Activated naive CD8-positive, alpha-beta T cell treated with anti-CD3 and anti-CD28 coated beads, Interleukin-2, amount 50 U/mL, for 16 hours (primary cell): ENCODE measurements at places on chromosomes 7 and 10.

DNA sequence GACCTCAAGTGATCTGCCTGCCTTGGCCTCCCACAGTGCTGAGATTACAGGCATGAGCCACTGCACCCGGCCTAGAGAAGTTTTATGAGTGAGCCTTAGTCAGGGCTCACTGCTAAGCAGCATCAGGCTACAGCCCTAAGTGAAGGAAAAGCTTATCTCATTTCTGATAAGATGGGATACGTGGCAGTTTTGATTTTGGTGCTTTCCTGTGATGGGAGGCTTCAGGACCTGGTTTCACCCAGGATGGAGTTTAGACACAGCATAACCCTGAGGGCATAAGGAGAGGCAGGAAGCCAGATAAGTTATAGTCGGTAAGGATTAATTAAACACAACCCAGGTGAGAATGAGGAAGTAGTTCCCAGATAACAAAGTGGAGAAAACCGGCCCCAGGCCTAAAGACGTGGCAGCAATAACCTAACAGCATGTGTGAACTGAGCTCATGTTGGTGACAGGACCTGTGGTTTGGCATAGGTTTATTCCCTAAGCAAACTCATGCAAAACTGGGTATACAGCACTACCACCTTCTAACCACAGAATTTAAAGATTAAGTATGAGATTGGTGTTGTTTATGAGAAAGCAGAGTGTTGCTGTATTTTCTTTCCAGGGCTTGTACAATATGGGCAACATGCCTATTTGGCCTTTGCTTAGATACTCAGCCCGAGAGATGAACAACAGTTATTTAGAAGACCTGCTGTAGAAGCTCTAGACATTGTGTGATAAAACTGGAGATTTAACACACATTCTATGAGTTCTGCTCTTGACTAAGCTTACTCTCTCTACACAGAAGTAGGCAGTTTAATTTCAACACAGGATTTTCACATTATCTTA lies 119.4 kb downstream of the COL28A1 start:
- no peak for DNase-seq

DNA sequence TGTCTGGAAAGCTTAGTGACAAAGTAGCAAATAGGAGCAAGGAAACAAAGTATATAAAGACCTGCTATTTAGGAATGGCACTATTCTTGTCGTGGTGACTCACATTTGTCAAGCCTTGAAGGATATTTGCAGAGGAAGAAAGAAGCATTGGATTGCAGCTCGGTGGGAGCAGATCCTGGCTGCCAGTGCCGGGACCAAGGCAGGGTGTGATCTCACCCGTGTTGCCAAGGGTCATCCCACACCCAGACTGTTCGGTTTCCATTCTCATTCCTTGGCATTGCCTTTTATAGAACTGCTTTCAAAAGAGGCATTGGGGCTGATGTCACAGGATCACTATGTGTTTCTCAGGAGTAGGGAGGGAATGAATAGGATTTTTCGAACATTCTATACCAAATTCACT lies 176.2 kb downstream of the GALNT17 start:
- no peak for DNase-seq

GRCh38 chr7:80921130-80921529 lies 2.3 kb upstream of the SEMA3C start:
- DNase-seq, result no peak

GRCh38 chr10:4566011-4566410 lies 260.0 kb upstream of the AKR1E2 start:
- no peak for DNase-seq

DNA sequence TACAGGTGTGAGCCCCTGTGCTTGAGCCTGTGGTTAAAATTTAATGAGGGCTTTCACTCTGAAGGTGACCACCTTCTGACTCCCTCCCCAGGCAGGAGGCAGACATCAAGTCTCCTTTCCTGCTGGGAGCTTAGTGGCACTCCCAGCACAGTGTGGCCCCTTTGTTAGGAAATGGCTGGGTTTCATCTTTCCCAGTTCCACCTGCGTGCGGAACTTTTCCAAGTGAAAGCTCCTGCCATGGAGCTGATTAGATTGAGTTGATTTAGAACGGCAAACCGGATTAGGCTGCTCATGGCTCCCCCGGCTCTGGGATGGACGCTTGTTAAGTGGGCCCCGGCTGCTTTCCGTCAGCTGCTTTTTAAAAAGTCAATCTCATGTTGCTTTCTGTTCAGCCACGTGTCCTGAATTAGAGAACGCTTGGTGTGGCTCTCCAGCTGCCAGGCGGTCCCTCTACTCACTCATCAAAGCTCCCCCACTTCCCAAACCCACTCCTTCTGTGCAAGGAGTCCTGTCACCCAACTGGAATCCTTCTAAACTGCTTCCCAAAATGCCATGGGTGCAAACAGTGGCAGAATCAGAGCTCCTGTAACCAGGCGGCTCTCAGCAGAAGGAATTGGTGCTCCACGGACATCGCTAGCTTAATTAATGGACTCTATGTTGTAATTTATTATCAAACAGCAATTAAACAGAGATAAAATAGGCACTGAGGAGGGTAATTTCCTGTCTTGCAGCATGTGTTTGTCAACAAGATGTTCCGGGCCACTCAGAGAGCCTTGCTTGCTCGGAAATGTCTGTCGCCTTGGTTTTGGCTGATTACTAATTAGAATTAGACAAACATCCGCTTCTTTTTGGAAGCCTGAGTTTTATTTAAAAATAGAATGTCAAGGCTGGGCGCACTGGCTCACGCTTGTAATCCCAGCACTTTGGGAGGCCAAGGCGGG lies 551.2 kb downstream of the GALNT17 start:
- no peak for DNase-seq

GRCh38 chr7:47504551-47505311 lies 77.2 kb downstream of the TNS3 start:
- no peak for DNase-seq

GRCh38 chr7:36305648-36306047 lies 84.0 kb upstream of the ANLN start:
- DNase-seq, result no peak

- no peak for DNase-seq
Observed at GRCh38 chr10:120979435-120980278, 128.5 kb downstream of the WDR11 start.

DNA sequence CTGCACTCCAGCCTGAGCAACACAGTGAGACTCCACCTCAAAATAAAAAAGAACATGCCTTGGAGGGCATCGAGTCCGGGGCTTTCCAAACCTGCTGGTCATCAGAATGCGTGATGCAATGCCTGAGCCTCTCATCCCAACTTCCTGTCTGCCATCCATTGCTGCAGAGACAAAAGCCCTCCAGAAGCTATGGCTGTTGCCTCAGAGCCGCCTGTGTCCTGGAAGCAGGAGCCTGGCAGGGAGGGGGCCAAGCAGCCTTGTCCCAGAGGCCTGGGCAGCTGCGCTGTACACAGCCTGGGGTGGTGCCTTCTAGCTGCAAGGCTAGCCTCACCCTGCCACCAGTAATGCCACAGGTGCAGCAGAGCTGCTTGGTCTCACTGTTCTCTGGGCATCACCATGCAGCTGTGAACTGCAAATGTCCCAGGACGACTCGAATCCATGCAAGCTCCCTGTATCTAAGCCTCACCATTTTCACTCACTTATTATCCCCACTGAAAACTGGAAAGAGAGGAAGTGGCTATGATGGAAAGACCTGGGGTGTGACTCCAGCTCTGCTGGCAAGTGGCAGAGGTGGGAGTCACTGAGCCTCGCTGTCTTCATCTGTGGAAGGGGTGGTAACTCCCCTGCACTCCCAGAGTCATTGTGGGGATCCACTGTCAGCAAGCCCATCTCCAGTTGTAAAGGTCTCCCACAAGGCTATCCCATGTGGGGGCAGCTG lies 7.0 kb downstream of the ALOX5 start:
- DNase-seq, result no peak

DNA sequence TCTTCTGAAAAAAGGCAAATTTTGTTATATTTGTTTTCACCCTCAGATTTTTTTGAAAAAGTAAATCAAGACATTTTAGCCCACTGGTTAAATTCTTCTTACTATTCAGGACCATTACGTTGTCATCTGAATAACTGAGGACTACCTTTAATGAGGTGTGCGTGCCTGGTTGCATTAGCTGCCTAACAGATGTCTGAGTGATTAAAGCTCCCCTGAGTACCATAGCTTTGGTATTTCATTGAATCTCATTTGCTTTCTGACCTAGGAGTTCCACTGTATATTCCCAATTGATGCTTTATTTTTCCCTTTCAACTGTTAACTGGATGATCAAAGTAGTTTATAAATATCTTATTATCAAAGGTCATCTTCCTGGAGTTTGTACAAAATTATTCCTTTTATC lies 410.0 kb upstream of the SEMA3D start:
- no peak for DNase-seq

- DNase-seq, result no peak
Observed at GRCh38 chr10:71805776-71806703, 32.7 kb upstream of the VSIR start.

DNA sequence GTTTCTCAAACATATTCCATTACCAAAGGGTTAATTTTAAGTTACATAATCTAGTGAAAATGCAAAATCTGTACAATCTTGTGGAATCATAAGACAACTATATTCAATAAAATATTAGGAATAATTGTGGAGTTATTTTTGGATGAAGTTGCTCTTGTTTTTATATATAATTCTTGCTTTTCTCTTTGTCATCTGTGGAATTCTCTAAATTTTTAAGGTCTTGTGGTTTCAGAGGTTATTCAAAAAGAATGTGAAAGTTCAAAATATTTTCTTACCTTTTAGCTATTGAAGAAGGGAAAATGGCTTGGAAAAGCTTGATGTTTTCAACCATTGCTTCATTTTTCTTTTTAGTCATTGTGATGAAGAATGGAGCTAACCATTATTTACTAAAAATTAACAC lies 552.1 kb downstream of the TFEC start:
- no peak for DNase-seq

DNA sequence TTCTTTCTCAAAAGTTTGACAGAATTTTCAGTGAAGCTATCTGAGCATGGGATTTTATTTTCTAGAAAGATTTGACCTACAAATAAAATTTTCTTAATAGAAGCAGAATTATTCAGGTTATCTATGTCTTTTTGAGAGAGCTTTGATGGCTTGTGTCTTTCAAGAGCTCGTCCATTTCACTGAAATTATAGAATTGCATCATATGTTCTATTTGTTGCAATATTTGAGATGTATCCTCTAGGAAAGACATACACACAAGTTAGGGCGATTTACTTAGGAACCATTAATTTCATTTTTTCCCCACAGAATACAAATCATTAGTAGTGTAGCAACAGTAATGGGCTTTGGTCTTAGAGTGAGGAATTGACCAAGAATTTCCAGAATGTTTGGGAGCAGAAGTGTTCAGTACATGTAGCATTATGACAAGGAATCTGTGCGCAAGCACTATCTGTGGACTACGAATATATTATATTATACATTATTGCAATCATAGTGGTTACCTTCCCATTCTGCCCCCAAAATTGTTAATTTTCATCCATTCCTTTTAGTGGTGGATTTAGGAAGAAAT lies 12.8 kb upstream of the COL17A1 start:
- DNase-seq, result no peak

DNA sequence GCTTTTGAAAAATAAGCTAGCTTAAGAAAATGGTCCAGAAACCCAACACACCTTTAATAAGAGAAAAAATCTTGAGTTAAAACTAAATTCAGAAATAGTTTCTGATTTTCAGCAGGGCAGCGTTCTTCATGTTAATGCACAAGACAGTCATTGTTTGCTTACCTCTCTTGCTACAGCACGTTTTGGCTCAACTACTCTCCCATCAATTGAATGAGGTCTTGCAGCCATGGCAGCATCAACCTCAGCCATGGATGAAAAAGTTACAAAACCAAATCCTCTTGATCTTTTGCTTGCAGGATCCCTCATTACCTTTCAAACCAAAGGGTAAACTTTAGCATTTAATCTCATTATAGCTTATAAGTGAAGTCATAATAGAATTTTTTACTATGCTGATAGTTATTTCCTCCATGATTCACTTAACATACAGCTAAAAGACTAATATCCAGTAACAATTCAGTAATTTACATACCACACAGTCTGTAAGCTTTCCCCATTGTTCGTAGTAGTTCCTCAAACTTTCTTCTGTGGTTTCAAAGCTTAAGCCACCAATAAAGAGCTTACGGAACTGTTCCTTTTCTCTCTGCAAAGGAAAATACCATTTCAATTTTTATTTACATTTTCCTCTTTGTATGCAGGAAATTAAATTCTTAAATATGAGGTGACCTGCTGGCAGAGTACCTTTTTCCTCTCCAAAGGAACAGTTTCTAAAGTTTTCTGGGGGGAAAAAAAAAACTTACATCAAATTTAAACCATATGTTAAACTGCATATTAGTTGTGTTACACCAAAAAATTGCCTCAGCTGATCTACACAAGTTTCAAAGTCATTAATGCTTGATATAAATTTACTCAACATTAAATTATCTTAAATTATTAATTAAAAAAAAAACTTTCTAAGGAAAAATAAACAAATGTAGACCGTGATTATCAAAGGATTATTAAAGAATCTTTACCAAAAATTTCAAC lies 3.1 kb downstream of the HNRNPA2B1 start:
- DNase-seq, result no peak

- DNase-seq, result no peak
Observed at GRCh38 chr10:74926791-74927585, 100.6 kb downstream of the KAT6B start.

- DNase-seq, result no peak
Observed at GRCh38 chr10:43453266-43453831, 16.4 kb downstream of the ZNF487 start.

DNA sequence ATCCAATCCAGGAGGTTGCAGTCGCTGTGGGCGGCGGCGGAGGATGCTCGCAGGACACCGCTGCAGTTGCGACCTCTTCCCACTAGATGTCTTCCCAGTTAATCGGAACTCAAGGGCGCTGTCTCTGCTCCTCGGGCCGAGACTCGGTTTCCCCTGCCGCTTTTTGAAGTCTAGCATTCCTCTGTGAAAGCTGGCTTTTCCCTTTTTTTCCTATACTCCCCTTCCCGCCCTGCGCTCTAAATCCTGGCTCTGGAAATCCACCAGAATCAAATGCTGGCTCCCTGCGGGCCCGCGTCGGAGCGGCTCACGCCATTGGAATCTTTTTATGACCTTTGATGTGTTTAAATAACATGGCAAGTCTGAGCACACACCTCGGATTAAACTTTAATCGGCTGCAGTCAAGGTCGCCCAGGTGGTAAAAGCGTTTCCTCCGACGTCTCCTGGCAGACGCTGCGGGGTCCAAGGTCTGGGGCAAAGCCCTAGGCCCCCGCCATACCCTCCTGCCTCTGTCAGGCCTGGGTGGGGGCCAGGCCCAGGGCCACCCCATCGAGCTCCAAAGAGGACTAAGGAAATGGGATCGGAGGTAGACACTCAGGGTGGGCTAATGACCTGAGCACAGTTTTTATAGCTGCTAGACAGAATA lies 10.7 kb upstream of the HOXA13 start:
- no peak for DNase-seq

GRCh38 chr10:124348801-124349200 lies 69.9 kb downstream of the OAT start:
- no peak for DNase-seq

DNA sequence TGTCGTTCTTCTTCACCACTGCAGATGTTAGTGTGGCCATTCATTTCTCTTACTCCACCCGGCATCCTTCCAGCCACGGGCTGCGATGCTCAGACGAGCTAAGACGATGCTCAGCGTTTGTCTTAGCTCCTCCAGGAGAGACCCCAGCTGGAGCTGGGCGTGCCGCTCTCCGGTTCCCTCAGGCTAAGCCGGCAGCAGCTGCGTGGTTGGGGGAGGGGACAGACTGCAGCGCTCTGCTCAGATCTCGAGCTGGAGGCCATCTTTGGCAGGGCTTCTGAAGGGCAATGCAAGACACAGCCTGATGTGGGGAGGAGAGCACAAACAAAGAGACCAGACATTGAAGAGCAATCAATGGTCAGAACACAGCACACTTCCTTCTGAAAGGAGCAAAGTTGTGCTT lies 4.8 kb downstream of the INA start:
- DNase-seq, result no peak
